ENCODE measurements at places on chromosomes 16 and 17.

- no peak for DNase-seq
Observed at GRCh38 chr17:82356845-82357355, 2.1 kb upstream of the TEX19 start.

GRCh38 chr16:55418586-55418985 is 60.4 kb upstream of the MMP2 start:
- DNase-seq = peak; percentile 17

- DNase-seq = no peak
Observed at GRCh38 chr16:86110134-86110533, 211.2 kb downstream of the IRF8 start.

GRCh38 chr16:52727441-52727840 is 180.5 kb upstream of the TOX3 start:
- no peak for DNase-seq

- DNase-seq = no peak
Observed at GRCh38 chr17:5381542-5381941, 37.9 kb downstream of the NUP88 start.

- no peak for DNase-seq
Observed at GRCh38 chr16:11151156-11151884, 104.7 kb downstream of the SOCS1 start.

- no peak for DNase-seq
Observed at GRCh38 chr17:72730077-72730476, 362.4 kb downstream of the SLC39A11 start.

- DNase-seq = peak; percentile 66
Observed at GRCh38 chr16:54934481-54935265, 4.0 kb downstream of the IRX5 start.

GRCh38 chr16:77057161-77057774 is 133.7 kb upstream of the MON1B start:
- DNase-seq = no peak

- DNase-seq = peak; percentile 39
Observed at GRCh38 chr16:66662445-66663194, 33.9 kb downstream of the CMTM4 start.

GRCh38 chr17:9912121-9913099 is 7.3 kb upstream of the RCVRN start:
- DNase-seq = no peak

DNA sequence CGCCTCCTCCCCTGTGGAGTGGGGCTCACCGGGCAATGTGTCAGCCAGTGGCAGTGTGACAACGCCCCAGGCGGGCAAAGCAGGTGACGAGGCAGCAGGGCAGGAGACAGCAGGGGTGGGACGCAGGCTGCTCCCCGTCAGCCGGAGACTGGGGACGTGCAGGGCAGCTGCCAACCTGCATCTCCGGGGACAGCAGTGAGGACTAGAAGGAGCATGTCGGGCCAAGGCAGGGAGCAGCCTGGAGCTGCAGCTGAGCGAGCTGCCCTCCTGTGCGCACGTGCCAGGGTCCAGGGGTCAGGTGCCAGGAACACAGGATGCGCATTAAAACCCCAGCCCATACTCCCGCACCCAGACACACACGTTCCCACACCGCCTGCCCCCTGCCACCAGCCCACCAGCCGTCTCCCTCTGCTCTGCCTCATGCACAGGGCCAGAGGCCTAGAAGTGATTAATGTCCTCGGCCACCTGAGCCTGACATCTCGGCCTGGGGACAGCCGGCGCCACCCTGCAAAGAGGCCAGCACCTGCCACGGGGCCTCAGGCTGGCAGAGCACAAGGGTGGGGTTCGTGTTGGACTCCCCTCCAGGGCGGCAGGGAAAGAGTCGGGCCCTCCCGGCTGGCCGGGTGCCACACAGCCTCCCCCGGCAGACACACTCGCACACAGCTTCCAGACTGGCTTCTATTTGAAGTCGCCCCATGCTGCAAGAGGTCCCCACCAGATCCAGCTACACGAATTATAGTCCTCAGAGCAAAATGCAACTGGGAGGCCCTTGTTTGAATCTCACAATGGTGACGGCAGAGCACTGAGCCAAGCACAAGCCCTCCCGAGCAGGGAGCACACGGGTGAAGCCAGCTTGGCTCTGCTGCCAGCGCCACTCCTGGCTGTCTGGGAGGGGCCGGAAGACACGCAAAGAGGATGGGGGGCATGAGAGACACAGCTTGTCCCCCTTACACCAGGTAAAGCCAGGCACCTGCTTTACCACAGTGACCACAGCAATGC is 90.4 kb downstream of the RBFOX3 start:
- DNase-seq = no peak

GRCh38 chr17:41917192-41917591 is 1.6 kb downstream of the ACLY start:
- peak; percentile 45 for DNase-seq

DNA sequence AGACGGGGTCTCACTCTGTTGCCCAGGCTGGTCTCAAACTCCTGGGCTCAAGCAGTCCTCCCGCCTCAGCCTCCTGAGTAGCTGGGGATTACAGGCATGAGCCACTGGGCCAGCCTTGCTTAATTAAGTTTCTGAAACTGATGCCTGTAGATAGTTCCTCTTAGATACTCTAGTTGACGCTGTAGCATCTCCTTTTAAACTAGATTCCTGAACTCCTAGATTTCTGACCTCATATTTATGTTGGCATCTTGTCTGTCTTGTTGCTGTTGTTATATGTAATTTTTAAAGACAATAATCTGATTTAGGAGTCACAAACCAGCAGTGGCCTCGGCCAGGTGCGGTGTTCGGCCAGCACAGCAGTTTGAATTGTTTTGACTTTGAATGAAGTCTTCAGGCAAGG is 37.5 kb downstream of the DHRS7B start:
- no peak for DNase-seq

DNA sequence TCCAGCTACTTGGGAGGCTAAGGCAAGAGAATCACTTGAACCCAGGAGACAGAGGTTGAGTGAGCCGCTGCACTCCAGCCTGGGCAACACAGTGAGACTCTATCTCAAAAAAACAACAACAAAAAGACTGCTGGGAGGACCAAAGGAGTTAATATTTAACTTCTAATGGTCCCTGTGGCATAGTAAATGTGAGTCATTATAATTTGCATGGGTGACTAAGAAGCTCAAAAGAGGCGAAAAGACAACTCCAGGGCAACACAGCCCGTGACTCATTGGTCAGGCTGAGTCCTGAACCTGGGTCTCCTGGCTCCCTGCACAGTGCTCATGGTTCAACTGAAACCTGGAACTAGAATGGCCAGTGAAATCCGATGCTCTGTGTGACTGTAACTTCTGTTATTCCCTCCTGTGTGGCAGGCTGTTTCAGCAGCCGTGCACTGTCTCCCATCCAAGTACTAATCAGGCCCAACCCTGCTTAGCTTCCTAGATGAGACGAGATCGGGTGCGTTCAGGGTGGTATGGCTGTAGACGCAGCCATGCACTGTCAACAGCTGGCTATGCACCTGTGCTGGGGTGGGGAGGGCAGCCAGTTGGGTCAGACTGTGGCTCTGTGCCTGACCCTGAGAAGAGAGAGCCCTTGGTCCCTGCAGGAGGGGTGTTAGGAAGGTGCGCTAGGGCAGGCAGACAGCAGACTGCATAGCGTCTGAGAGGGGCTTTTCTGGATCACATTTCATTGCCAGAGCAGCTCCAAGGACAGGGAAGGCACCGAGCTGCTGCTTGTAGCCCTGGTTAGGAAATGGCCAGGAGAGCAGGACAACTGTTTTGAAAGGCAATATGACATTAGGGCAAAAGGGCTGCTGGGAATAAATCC is 14.5 kb upstream of the GPRC5C start:
- peak; percentile 59 for DNase-seq

DNA sequence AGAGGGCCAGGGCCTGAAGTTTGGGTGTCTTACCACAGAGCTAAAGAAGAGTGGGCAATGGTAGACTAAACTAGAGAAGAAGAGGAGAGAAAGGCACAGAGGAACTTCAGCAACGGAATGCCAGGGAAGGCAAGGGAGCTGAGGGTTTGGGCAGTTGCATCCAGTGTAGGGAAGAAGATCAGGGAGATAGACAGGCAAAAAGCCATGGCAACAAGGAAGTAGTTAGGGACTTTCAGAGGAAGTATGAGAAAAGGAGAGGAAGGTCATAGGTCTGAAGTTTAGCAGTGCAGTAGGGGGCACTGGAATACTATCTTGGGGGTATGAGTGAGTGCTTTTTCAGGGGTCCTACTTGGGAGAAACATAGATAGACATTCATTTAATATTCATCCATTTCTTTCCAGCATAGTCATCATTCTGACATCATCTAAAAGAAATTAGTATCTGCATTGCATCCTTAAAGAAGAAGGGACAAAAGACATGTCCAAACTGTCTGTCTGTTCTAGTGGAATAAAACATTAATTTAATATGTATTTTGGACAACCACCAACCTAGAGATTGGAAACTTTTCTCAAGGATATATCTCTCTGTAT is 2.2 kb upstream of the NF1 start:
- DNase-seq = peak; percentile 55

DNA sequence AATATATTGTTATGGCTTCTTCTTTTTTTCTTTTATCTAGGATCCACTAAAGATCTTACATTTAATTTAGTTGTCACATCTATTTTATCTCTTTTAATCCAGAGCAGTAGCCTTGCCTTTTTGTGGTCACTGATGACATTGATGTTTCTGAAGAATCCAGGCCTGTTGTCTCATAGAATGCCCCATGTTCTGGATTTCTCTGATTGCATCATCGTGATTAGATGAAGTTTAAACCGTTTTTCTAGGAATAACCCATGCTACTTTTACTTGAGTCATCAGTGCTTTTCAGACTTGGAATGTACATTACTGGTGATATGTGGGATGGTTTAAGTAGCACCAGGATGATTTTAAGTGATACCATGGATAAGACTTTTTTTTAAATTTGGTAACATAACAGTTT is 106.4 kb upstream of the CES5A start:
- peak; percentile 6 for DNase-seq

DNA sequence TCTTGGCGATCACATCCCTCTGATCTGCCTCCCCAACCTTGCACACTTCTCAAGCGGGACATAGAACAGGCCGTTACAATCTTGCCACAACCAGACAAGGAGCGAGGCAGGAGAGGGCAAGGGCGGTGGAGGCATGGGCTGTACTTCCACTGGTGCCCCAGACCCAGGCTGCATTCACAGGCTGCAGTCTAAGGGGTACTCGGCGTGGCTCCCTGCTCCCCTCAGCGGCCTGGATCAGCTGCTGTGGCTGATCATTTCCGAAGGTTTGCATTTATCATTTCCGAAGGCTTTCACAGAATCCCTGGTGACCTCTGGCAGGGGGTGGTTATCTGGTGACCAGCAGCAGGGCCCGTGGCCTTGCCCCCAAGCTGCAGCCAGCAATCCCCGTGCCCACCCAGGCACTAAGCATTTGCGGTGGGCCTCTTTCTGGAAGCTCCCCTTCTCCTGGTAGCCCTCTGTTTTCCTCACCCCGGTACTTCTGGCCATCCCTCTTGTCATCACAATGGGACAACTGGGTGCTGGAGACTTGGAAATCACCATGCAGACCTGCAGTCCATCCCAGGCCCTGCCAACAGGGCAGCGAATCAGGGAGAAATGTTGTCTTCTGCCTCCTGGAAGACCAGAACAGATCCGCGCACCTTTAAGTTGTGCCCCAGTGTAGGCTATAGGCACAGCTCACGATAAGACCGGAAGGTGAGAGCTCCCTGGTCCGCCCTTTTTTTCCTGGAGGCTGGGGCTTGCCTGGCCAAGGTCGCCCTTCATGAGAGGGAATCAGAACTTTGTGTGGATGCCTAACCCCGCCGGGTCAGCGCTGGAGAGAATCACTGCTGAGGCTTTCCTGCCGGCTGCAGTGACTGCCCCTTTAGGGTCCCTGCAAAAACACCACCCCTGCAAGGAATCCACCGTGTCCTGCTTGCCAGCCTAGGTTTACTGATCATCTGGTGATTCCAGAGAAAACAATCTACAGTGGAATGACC is 1739.1 kb downstream of the TP53TG3F start:
- no peak for DNase-seq

DNA sequence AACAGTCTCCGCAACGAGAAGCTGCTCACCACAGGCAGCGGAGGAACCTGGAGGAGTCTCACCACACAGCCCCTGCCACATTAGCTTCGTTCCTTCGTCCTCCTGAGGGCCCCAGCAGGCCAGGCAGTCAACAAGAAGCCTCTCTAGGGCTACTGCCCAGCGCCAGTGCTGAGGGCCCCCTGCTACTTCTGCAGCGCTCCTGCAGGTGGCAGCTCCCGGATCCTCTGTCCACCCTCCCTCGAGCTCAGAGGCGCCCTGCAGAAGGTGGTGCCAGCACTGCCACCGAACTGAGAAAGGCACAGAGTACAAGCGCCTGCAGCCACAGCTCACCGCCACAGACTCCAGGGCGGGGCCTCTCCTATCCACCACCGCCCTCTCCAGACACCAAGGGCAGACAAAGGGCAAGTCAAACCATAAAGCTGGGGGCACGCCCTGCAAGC is 27.3 kb downstream of the KDM8 start:
- DNase-seq = no peak

DNA sequence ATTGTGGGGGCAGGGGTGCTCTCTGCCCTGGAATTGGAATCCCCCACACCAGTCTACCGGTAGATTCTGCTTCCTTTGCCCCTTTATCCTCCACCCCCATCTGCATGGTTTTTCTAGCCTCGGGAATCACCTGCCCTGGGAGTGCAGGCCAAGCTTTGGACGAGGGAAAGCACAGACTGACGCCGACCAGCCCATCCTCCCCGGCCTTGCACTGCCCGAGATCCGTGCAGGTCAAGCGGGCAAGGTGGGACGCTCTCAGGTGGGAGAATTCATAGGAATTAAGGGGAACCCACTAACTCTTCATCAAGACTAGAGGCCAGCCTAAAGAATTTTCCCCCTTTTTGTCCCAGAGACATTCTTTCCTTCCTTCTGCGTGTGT is 9.9 kb upstream of the HOXB13 start:
- DNase-seq = no peak

- DNase-seq = peak; percentile 71
Observed at GRCh38 chr17:79027925-79028491, 4.0 kb downstream of the C1QTNF1 start.

- DNase-seq = no peak
Observed at GRCh38 chr16:67461600-67462278, 19.2 kb downstream of the ATP6V0D1 start.

GRCh38 chr17:45386178-45386577 is 46.5 kb downstream of the ARHGAP27 start:
- DNase-seq = no peak
